Testis (tissue), 5 donors: ENCODE measurements at places on chromosomes 12 and 14. TPM values are rescaled to one million over a fixed set of nuclear protein-coding genes. Genes with fewer than 3 reads are reported as not detected.

DNA sequence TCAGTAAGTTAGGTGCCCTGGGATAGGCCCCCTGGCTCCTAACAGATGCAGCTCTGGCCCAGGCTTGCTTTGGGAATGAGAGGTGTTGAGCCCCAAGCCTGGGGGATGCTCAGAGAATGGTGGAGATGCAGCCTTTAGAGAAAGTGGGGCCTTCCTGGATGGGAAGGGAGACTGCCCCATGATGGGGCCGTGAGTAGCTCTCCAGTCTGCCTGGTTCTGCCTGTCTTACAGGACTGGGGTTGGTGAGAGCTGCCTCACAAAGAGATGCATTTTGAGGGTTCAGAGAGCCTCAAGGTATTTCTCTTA is 523 bp upstream of the VRTN start:
- no peak for DNase-seq
- H3K4me3 ChIP-seq = no peak overlapping the region
- H3K36me3 ChIP-seq = no peaks in the 10 kb centered on the region
- no peak overlapping the region for H3K27ac ChIP-seq
- H3K4me1 ChIP-seq = no peaks in the 10 kb centered on the region

GRCh38 chr12:69052613-69053408 is 119.8 kb upstream of the CPM start:
- no peak overlapping the region for H3K4me3 ChIP-seq
- no peaks in the 10 kb centered on the region for H3K36me3 ChIP-seq
- H3K27ac ChIP-seq = no peak overlapping the region
- peaks cover 4% of the 10 kb centered on the region for H3K4me1 ChIP-seq

- H3K36me3 ChIP-seq = no peaks in the 10 kb centered on the region
- no peak within 1 kb of the TSS for H3K4me3 ChIP-seq
- H3K27ac ChIP-seq = peak within 1 kb of the TSS; percentile 87
- DNase-seq = peak; percentile 45
- H3K27me3 ChIP-seq = no peaks in the 10 kb centered on the region
These were observed at the start of gene AKAP6 for GRCh38 chr14:32329146-32329545. Gene AKAP6, plus strand, starts transcription at chr14:32329298. Its CDS starts 104,196 bp downstream, at chr14:32433494.

DNA sequence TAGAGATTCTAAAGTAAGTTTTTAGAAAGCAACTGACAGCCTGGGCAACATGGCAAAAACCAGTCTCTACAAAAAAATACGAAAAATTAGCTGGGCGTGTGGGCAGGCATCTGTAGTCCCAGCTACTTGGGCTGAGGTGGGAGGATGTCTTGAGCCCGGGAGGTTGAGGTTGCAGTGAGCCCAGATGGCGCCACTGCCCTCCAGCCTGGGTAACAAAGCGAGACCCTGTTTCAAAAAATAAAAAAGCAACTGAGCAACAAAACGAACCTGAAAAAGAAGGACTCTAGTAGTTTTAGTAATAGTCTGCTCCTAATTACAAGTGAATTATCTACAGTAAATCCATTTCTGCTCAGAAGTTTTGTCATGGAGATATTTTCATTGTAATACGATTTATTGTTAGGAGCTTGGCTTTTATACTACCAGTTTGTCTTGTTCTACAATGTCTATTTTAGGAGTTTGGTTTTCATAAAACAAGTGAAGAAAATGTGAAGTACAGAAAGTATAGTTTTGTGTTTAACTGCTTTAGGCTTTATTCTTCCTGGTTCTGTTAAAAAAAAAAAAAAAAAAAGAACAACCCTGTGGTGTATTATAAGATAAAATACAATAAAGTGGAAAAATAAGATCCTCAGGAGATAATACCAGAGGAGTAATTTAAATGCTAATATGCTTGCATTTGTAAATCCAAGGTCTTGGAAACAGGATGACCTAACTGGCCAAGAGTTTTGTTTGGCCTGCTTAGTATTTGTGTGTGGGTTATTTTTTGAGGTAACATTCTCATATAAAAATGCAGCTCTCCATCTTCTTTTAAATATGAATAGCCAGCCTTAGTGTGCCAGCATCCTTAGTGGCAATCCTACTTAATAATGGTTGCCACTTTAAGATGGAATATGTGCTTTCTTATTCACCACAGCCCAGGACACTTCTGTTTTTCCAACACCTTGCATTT is 2.8 kb downstream of the TMX1 start:
- H3K4me1 ChIP-seq = no peaks in the 10 kb centered on the region
- H3K4me3 ChIP-seq = no peak overlapping the region
- H3K27ac ChIP-seq = no peak overlapping the region
- H3K27me3 ChIP-seq = no peaks in the 10 kb centered on the region
- DNase-seq = no peak

GRCh38 chr14:104599446-104599845 is 5.1 kb downstream of the TMEM179 start:
- H3K4me1 ChIP-seq = no peaks in the 10 kb centered on the region
- no peaks in the 10 kb centered on the region for H3K27me3 ChIP-seq
- no peak overlapping the region for H3K4me3 ChIP-seq
- DNase-seq = no peak

GRCh38 chr14:99252443-99252939 is 19.5 kb downstream of the BCL11B start:
- no peaks in the 10 kb centered on the region for H3K4me1 ChIP-seq
- no peaks in the 10 kb centered on the region for H3K27me3 ChIP-seq
- no peak overlapping the region for H3K27ac ChIP-seq
- no peaks in the 10 kb centered on the region for H3K36me3 ChIP-seq
- no peak overlapping the region for H3K4me3 ChIP-seq
- DNase-seq = no peak

GRCh38 chr14:70827347-70827746 is 18.0 kb upstream of the MAP3K9 start:
- no peak for DNase-seq
- no peak overlapping the region for H3K4me3 ChIP-seq
- H3K36me3 ChIP-seq = no peaks in the 10 kb centered on the region
- H3K27me3 ChIP-seq = no peaks in the 10 kb centered on the region
- no peak overlapping the region for H3K27ac ChIP-seq

DNA sequence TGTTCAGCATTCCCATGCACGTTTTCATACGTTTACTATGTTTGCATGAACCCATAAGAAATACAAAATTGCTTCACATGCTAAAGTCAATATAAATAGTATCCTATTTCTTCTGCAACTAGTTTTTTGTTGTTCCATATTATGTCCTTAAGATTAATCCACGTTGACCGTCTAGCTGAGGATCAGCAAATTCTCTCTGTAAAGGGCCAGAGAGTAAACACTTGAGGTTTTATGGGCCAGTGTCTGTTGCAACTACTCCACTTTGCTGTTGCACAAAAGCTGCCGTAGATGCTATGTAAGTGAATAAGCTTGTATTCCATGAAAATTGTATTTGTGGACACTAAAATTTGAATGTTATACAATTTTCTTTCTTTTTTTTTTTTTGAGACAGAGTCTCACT is 21.1 kb upstream of the PITPNM2 start:
- no peaks in the 10 kb centered on the region for H3K36me3 ChIP-seq
- H3K4me3 ChIP-seq = no peak overlapping the region
- no peak for DNase-seq
- H3K27me3 ChIP-seq = no peaks in the 10 kb centered on the region

DNA sequence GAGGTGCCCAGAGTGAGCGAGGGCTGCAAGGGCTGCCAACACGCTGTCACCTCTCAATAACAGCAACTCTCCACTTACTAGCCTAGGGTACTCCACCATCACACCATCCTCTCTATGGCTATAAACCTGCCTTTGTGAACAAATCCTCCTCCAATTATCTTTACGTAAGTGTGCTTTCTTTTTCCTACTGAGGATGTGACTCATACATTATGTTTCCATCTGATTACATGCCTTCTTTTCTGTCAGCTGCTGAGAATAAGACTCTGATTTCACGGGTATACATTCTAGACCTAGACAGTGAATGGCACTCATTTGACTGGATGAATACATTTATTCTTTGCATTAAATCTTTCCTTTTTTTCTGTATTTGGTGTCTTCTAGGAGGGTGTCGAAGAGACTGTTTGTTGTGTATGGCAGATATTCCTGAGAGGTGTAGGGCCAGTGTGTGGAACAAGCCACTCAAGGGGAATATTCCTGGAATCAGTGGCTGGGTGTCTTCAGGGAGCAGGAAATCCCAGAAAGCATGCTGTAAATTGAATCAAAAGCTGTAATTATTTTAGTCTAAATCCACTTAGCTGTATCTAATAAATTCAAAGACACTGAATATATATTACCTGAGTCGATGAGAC is 327.3 kb upstream of the TMTC1 start:
- no peaks in the 10 kb centered on the region for H3K27me3 ChIP-seq
- no peak for DNase-seq
- H3K4me1 ChIP-seq = no peaks in the 10 kb centered on the region
- H3K36me3 ChIP-seq = no peaks in the 10 kb centered on the region

DNA sequence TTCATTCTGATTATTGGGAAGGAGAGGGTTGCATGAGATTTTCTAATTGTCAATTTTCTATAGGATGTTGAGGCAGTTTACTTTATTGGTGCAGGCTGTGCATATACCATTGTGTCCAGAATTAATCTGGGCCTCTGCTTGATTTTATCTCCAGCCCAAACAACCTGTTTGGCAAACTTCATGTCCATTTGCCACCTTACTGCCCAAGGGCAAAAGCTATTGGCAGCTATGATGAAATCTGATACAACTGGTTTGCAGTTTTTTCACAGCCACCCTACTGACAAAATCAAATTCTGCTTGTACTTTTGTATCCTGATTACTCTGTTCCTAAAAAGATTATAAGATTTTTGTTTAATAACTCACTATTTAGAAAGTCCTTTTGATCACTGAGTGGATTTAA is 789.2 kb upstream of the FBXO33 start:
- H3K36me3 ChIP-seq = no peaks in the 10 kb centered on the region
- H3K4me1 ChIP-seq = no peaks in the 10 kb centered on the region
- H3K4me3 ChIP-seq = no peak overlapping the region
- H3K27me3 ChIP-seq = no peaks in the 10 kb centered on the region
- no peak for DNase-seq

DNA sequence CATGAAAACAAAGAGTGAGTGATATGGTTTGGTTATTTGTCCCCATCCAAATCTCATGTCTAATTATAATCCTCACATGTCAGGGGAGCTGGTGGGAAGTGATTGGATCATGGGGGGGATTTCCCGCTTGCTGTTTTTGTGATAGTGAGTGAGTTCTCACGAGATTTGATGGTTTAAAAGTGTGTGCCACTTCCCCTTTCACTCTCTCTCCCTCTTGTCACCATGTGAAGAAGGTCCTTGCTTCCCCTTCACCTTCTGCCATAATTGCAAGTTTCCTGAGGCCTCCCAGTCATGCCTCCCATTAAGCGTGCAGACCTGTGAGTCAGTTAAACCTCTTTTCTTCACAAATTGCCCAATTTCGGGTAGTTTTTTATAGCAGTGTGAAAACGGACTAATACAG is 2.1 kb upstream of the ATXN7L3B start:
- no peak overlapping the region for H3K4me3 ChIP-seq
- H3K27ac ChIP-seq = no peak overlapping the region
- H3K27me3 ChIP-seq = no peaks in the 10 kb centered on the region
- H3K4me1 ChIP-seq = peaks cover 20% of the 10 kb centered on the region
- no peaks in the 10 kb centered on the region for H3K36me3 ChIP-seq

DNA sequence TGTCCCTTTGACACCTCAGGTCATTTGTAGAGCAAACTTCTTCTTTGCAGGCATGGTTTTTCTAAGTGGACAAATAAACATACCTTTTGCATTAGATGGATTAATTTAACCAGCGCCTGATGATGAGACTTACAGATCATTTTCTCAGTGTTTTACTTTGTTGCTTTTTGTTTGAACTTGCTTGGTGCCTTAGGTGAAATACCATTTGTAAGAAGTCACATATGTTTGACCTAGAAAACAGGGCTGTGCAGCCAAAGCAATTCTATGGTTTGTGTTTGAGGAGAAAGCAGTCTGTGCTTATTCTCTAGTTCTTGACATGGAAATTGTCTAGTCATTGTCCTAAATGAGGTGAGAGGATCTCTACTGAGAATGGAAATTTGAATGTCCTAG is 111.1 kb downstream of the DIP2B start:
- no peaks in the 10 kb centered on the region for H3K36me3 ChIP-seq
- no peak overlapping the region for H3K27ac ChIP-seq
- DNase-seq = no peak
- H3K4me1 ChIP-seq = peaks cover 35% of the 10 kb centered on the region
- no peaks in the 10 kb centered on the region for H3K27me3 ChIP-seq

The FOXG1 gene
- polyA plus RNA-seq = 9.0 TPM

The EMP1 gene
- polyA plus RNA-seq = 59.4 TPM

The PPFIA2 gene
- 22.1 TPM for polyA plus RNA-seq

The DGLUCY gene
- polyA plus RNA-seq = 77.5 TPM
